AG04450 (cell line): ENCODE measurements at places on chromosomes 5 and 9.

GRCh38 chr5:140574165-140574564, 9.5 kb downstream of the SLC35A4 start:
- DNase-seq: no peak

GRCh38 chr5:178993236-178993765, 1.8 kb downstream of the GRM6 start:
- DNase-seq: no peak

DNA sequence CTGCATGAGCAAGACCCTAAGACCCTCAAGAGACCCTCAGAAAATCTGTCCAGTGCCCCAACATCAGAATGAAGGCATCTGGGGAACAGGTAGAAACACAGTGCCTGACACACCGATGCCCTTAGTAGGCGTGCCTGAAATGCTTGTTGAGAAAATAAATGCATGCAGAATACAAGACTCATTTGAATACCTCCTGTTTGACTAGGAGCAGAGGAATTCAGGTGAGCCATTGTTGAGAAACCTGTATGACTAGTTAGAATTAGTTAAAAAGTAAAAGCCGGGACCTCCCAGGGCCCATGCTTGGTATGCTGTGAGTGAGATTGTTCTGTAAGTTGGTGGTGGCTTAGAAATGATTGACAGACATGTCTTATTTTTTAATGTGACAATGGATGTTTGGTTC, 55.0 kb downstream of the WWC1 start:
- no peak for DNase-seq

DNA sequence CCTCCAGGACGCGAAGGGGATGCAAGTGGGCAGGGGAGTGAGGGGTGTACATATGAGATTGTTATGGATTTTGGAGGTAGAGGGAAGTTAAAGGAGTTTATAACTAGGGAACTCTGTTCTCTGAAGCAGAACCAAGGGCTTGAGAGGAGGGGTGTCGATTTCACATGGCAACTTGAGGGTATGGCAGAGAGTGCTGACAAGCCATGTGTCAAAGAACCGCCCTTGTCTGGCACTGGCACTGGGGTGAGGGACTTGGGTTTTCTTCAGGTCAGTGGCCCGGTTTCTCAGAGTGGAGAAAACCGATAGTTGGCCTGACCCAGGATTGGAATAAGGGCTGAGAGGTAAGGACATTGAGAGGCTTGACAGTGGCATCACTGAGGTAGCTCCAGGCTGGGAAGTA, 47.7 kb upstream of the TESK1 start:
- no peak for DNase-seq

DNA sequence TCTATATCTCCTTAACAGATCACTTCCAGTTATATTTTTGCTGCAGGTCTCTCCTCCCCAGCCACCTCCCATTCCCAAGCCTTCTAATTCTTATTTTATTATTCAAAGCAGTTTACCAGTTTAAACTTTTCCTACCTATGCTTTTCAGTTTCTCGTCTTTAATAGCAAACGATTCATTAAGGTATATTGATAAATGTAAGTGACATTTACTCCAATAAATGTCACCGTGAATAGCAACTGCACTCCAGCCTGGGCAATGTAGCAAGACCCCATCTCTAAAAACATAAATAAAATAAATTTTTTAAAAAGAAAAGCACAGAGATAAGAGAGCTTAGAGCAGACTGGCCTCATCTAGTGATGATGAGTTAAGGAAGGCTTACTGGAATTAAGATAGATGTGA, 42.6 kb downstream of the ARRDC3 start:
- DNase-seq: no peak

GRCh38 chr5:158643840-158644239, 455.9 kb downstream of the EBF1 start:
- DNase-seq: no peak

- DNase-seq: peak; percentile 27
Observed at GRCh38 chr5:86909418-86910295, 291.9 kb downstream of the COX7C start.

DNA sequence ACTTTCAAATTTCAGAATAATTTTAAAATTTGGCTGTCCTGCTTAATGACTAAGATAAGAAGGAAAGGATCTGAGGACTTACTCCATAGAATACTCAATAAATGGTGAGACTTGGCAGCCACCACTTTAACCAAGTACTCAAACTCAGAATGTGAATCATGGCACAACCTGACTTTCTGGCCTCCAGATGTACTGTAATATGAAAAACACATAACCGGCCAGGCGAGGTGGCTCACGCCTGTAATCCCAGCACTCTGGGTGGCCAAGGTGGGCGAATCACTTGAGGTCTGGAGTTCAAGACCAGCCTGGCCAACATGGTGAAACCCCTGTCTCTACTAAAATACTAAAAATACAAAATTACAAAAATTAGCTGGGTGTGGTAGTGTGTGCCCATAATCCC, 10.0 kb upstream of the MARCHF6 start:
- DNase-seq: no peak

- no peak for DNase-seq
Observed at GRCh38 chr5:84131372-84131771, 253.3 kb downstream of the EDIL3 start.

- DNase-seq: no peak
Observed at GRCh38 chr5:172151661-172152210, 36.3 kb downstream of the STK10 start.

DNA sequence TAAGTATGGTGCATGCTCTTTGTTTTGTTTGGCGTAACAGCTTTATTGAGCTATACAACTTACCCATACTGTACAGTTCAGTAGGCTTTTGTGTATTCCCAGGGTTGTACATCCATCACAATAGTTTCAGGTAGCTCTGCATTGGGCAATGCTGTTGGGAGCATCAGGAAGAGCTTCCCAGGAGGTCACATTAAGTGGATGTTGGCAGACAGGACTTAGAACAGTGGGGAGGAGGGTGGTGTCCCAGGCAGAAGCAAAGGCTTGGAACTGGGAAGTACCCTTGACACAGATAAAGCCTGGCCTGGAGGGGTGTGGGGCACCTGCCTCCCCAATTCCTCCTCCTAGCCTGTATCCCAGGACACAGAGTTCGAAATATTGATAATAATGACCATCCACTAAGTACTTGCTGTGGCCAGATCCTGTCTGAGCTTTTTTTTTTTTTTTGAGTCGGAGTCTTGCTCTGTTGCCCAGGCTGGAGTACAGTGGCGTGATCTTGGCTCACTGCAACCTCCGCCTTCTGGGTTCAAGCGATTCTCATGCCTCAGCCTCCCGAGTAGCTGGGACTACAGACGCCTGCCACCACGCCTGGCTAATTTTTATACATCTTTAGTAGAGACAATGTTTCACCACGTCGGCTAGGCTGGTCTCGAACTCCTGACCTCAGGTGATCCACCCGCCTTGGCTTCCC, 1.3 kb downstream of the BBLN start:
- no peak for DNase-seq

- DNase-seq: no peak
Observed at GRCh38 chr5:171379961-171380360, 7.7 kb upstream of the NPM1 start.

GRCh38 chr9:128091144-128091543, 23.1 kb downstream of the SLC25A25 start:
- peak; percentile 85 for DNase-seq

DNA sequence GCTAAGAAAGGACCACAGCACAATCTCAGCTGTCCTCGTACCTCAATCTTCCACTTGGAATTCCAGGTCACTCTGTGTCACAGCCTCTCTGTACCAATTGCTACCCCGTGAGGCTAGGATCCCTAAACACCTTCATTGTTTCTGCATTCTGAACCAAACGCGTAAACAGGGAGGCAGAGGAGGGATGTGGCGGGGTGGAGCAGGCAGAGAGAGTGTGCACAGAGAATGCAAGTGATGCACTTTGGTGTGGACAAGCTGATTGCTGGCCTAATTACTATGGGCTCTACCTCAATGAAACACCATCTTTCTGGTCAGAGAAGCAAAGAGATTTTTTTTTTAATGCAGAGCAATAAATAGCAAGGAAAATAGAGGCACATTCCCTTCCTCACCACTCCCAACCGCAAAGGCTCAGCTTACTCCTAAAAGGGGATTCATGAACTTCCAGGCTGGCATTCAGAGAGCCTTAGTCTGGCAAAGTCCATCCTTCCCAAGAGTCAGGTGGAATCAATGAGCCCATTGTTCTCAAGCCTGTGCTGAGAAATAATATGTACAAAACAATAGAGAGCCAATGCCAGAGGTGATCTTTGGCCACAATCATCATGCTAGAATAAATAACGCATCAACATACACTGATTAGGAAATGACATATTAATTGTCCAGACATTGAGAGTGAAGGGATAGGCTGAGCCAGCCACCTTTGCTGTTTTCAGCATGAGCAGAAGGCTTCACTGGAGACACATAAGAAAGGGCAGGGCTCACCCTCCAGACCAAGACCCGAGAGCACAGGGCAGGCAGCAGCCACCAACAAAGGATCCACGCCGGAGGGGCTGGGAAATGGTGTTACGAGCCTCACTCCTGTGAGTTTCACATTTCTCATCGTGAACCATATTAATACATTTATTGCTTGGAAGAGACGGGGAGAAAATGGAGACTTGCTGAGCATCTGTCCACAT, 278.8 kb downstream of the ENC1 start:
- no peak for DNase-seq

- DNase-seq: no peak
Observed at GRCh38 chr9:6219981-6220380, 4.4 kb downstream of the IL33 start.

GRCh38 chr5:135024956-135025729, 8.9 kb downstream of the PITX1 start:
- no peak for DNase-seq

DNA sequence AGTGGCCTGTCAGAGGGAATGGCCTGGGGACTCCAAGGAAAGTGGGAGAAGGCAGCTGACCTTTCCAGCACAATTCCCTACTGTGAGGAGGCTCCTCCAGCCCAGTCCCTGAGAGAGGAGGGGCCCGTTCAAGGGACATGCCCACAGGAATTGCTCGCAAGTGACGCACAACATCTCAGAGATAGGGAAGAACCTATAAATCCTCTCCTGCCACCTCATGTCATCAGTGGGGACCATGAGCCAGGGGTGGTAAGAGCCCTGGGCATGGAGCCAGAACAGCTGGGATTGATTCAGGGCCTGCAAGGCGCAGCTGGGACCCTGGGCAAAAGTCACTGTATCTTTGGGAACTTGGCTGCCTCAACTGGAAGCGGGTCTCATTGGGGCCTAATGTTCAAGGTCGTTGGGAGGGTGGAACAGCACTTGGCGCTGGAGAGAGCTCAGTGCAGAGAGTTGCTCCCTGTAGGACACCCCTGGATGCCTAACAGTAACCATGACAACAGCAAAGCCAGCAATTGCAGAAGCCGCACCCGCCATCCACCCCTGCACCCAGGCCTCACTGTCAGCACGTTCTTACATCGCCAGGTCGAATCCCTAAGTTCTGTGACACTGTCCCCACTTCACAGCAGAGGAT, 41.3 kb upstream of the ORM1 start:
- DNase-seq: no peak

DNA sequence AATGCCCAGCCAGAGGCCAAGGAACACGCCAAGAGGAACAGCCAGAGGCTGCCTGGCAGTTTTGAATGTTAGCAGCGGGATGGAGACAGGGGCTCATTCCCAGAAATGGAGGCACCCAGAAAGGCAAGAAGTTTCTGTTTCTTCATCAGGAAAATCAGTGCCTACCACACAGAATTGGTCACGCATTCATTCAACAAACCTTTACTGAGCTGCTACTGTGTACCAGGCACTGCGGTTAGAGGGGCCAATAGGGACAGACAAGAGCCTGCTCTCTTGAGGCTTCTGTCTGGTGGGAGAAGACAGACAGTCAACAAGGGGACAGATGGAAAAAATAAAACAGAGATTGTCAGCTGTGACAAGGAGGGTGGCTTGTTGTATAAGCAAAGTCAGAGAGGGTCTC, 27.2 kb upstream of the CPLX2 start:
- no peak for DNase-seq

DNA sequence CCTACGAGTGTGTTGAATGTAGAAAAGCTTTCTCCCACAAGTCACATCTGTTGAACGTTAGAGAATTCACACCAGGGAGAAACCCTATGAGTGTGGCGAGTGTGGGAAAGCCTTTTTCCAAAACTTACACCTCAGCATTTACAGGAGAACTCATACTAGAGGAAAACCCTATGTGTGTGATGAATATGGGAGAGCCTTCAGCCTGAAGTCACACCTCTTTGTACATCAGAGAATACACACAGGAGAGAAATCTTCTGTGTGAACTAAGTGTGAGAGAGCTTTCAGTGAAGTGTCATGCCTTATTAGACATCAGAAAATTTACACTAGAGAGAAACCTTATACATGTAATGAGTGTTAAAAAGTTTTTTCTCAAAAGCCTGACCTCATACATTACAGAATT, 41.8 kb upstream of the GPX3 start:
- no peak for DNase-seq

- no peak for DNase-seq
Observed at GRCh38 chr9:20722221-20722620, 38.2 kb downstream of the FOCAD start.

GRCh38 chr9:70100362-70100761, 56.7 kb downstream of the MAMDC2 start:
- no peak for DNase-seq

- no peak for DNase-seq
Observed at GRCh38 chr5:99169309-99169708, 240.5 kb upstream of the CHD1 start.

- DNase-seq: no peak
Observed at GRCh38 chr9:107740088-107740980, 250.8 kb upstream of the KLF4 start.

DNA sequence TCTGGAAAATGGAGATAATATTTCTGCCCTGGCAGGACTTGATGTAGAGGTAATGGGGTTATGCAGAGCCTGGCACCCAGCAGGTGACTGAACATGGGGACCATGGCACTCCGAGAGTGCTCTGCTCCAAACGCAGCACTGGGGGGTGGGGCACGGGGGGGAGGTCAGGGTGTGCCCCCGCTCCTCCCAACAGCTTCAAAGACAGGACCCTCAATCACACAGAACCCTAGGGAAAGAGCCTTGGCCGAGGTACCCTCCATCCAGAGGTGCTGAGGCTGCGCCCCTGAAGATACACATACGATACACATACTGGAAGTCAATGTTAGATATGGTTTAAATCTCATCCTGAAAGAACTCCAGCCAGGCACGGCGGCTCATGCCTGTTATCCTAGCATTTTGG, 26.6 kb upstream of the CEP72 start:
- DNase-seq: no peak

DNA sequence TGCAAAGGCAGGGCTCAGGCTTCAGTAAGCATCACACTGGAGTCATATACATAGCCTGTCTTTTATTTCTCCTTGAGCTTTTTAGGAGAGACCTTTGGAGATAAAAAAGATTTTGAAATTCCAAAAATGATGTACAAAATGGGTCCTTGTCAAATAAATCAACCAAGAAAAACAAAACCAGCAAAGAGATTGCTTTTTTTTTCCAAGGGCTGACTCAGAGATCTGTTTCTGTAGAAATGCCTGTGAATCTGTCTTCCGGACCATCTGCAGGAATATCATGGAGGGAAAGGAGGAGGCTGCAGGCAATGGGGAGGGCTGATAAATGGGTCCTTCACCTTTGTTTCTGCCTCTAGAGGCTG, 77.4 kb downstream of the SLIT3 start:
- DNase-seq: no peak
